Bone marrow (tissue), 2 donors: ENCODE measurements at places on chromosomes 1 and 21.

DNA sequence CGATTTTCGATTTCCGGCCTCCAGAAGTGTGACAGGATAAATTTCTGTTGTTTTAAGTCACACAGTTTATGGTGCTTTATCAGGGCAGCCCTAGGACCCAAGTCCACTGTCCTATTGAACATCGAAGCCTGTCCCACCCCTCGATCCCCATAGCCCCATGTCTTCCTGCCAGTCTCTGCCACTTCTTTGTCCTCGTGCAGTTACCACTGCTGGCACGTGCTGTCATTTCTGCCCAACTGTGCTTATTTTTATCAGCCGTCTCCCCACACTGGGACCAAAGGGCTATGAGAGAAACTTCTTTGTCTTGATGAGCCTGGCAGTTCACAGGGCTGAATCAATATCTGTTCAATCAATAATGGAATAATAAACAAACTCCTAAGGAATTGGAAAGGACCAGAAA is 146.7 kb downstream of the PSMG1 start:
- DNase-seq, result no peak

DNA sequence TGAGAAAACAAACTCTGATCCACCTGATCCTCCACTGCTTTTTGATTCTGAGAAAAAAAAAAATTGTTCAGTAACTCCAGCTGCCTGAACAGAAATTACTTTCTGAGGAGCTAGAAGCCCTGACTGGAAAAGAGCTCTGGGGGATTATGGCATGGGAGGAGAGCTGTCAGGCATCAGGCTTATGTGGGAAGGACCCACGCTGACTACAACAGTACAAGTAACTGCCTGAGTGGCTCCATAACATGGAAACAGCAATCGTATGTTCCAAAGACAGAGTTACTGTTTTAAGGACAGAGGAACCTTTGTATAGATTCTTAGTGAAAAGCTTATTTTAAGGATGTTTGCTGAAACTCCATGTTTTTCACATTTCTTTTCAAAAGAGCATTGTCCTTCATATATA is 1.2 kb upstream of the ANGPTL7 start:
- DNase-seq, result no peak

DNA sequence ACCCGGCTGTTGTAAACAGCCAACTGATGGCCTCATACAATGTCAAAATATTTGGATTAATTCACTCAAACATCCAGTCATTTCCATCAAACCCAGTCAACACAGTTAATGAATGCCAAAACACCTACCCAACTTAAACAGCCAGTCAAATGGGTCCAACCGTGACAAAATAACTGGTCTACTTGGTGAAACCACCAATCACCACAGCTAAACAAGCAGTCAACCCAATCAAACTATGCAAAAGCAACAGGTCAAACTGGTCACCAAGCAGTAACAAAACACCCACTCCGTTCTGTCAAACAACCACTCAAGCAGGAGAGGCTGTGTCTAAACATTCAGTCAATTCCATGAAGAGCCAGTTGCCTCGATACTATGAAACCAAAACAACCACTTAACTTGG is 119.2 kb downstream of the FOXD2 start:
- DNase-seq, result no peak

GRCh38 chr1:54579337-54579781 is 31.3 kb downstream of the ACOT11 start:
- DNase-seq, result no peak

DNA sequence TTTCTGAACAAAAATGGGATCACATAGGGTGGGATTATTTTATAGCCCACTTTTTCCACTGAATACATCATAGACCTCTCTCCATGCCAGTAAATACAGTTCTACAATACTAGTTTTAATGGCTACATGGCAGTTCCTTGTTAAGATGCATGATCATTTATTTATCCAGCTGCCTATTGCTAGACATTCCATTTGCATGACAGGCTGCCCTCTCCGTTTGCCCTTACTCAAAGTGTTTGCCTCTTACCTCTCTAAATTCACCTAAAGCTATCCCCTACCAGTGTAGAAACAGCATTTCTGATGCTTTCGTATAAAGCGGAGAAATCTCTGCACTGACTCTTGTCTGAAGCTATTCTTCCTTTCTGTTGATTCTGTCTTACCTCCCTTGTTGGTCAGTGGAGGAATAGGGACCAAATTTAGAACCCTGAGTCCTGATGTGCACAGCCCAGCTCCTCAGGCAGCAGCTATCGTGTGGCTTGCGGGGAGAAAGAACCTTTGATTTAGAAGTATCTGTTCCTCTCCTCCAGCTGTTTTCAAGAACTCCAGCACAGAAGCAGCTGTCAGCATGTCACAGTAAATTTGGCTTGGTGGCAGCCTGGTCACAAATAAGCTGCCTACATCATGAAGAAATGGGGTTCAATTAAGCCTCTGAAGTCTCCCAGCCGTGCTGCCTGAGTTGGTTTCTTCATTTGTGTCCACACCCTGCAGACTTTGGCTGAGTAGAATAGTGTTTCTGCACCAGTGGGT is 337.3 kb downstream of the PRDM2 start:
- no peak for DNase-seq

GRCh38 chr1:171756856-171757255 is 15.0 kb upstream of the VAMP4 start:
- DNase-seq, result no peak

GRCh38 chr21:34195335-34195734 is 122.0 kb downstream of the MRPS6 start:
- DNase-seq, result no peak

DNA sequence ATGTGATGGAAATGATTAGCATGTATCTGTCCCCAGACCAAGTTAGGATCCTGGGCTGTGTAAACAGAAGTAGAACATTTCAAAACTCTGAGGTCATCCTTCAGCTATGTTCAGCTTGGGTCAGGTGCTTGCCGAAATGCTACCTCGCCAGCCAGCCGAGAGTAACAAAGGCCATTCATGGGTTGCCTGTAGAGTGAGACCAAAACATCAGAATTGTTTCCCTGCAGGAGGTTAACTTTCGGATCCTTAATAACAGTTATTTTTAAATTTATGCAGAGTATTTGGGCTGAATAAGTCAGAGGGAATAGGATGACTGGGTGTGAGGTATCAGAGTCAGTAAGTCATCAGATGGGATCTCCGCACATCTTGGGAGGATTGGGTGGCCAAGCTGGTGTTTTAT is 35.6 kb downstream of the SMYD2 start:
- DNase-seq, result no peak
